ENCODE measurements at places on chromosomes 5 and 9.

DNA sequence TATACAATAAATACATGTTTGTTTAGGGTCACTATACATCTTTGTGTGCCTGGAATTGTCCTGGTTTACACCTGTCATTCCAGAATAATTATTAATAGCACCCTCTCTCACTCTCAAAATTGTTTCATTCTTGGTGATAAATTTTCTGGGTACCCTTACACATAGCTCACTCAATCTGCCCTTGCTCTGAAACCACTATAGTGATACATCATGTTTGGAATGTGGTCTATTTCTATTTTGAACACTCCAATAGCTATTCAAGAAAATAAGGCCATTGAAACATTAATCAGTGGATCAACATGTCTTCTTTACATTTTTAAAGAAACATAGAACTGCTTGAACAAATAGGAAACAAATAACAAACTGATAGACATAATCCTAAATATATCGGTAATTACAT, 158.7 kb downstream of the ARRDC3 start:
- no peak for ATAC-seq

DNA sequence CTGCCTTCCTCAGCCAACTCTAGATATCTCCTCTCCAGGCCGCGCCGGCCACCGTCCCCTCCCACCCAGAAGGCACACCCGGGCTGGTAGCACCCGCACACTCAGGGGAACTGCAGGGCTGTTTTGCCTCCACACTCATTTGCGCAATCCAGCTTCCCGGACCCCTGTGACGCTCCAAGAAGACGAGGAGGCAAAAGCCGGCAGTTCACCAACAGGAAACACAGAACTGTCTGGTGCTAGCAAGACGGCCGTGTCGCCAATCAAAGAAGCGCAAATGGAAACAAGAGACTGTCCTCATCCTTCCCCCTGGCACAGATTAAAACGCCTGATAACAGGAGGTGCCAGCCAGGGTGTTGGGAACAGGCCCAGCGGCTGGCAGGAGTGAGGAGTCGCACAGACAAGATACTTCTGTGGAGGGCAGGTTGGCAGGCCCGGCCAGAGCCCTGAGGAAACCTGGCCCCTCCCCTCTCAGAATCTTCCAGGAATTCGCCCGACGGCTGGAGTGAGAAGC, 7.8 kb downstream of the AGPAT2 start:
- ATAC-seq = no peak

DNA sequence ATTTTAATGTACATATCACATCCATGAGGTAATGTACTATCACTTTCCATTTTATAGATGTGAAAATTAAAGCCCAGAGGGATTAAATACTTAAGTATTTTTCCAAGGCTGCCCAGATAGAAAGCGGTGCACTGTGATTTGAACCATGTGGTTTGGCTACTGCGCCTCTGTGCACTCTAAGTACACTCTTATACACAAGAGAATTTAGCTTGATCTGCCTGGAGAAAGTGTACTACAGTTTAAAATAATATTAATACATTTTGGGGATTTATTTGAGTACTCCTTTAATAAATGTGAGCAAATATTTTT, 360.4 kb upstream of the ACTBL2 start:
- ATAC-seq = no peak

DNA sequence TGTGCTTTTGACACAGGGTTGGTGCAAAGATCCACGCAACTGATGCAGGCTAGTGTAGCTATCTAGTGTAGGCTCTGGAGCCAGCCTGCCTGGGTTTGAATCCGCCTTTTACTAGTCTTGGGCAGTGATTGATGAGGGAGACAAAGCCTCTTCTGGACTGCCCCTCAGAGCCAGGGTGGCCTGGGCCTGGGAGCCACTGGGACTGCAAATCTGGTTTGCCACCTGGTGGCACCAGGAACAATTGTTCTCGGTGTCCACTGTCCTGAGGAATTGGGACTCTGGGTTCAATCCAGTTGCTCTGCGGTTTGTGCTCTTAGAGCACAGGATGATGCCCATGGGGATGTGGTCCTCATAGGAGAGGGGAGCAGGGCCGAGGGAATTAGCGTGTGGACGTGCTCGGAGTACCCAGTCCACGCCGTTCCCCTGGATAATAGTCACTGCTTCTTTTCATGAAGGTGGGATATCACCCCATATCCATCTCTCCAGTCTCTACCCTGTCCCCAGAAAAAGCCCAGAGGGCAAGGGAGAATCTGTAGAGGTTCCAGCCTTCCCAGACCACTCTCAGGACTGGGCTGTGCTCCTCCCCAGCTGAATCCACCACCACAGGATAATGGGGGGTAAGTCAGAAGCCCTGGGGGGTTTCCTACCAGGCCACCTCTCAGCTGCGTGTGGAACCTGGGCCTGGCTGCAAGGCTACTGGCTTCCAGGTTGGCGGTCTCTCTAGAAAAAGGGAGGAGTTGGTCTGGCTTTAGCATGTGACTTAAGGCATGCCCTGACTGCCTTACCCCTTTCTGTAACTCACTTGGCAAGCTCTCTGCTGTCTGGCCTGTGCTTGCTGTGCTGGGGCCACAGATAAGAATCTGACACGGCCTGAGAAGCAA, 1.9 kb downstream of the B4GALT7 start:
- no peak for ATAC-seq

DNA sequence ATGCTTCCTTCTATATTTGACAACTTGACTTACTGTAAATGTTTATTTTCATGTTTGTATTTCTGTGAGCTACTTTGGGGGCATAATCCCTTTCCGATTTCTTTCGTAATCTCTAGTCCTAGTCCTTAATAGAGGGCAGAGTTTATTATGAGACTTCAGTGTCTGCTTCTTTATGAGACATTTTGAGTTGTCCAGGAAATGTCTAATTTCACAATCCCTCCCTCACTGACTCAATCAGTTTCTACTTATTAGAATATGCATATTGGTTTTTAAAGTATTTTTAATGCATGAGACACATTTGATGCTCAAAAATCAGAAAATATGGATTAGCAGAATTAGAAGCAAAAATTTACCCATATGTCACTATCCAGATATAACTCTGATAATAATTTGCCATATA, 160.9 kb downstream of the FOCAD start:
- ATAC-seq = no peak

- no peak for ATAC-seq
Measured at GRCh38 chr9:127724012-127724411, 8.1 kb downstream of the TTC16 start.

- peak; percentile 60 for ATAC-seq
Measured at GRCh38 chr5:16628376-16628775, 11.6 kb upstream of the RETREG1 start.

DNA sequence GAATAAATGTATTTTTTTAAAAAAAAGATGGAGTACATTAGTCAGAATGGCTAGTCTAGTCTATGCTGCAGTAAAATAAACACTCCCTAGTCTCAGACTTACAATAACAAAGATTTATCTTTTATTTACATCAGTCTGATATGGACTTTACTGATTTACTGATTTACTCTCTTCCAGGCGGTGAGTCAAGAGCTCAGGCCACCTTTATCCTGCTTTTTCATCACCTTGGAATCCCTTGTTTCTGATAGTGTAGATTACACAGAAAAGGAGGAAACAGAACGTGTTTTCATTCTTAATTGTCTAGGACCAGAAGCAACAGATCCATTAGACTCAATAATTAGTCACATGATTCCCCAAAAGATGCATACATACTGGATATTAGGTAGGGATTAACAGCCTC, 290.1 kb upstream of the TRPC7 start:
- no peak for ATAC-seq

DNA sequence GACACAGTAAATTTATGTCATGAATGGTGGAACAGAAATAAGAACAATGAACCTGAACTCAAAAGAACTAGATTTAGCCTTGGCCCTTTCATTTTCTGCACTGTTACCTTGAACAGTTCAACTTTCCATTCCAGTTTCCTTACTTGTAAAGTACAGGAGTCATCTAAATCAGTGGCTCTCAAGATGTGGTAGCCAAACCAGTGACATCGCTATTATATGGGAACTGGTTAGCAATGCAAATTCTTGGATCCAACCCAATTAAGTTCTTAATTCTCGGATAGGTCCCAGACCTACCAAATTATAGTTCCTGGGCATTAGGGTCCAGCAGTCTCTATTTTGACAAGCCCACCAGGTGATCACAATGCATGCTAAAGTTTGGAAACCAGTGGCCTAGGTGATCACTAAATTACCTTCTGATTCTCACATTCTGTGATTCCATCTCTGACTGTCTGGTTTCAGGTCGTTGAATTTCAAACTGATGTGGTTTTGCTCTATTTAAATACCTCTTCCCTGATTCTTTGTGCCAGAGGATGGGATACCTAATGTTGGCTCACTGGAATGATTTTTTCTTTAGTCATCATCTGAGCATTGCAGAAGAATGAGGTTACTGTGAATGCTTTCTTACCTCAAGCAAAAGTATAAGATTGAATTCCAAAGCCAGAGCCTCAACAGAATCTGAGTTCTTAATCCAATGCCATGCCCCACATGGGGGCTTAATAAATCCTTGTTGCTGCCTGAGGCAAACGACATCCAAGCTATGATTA, 253.8 kb downstream of the ENC1 start:
- ATAC-seq = no peak

- no peak for ATAC-seq
Measured at GRCh38 chr9:80086822-80087345, 515.1 kb downstream of the TLE4 start.

DNA sequence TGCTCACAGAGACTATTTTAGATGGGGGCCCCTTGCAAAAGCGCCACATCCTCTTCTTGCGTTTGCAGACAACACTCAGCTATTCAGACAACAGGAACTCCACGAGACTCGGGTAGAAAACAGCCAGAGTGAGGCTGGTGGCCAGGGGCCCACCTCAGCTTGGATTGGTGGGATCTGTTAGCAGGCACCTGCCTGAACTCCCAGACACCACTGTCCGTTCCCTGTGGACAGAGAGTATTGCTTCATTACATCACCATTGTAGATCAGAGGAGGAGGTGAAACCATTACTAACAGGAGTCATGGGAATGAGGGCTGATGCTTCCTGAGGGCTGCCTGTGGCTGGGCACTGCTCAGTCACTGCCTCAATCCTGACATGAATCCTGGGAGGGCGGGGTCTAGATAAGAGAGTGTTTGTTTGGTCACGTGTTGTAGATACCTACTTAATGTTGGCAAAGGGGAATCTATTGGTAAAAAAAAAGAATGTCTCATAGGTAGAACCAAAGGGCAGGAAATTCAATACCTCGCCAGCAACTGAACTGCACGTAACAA, 4.4 kb upstream of the RAPGEF1 start:
- ATAC-seq = no peak

- no peak for ATAC-seq
Measured at GRCh38 chr9:133986061-133986460, 6.1 kb downstream of the VAV2 start.

GRCh38 chr9:125631391-125632085, 75.5 kb downstream of the MAPKAP1 start:
- no peak for ATAC-seq

DNA sequence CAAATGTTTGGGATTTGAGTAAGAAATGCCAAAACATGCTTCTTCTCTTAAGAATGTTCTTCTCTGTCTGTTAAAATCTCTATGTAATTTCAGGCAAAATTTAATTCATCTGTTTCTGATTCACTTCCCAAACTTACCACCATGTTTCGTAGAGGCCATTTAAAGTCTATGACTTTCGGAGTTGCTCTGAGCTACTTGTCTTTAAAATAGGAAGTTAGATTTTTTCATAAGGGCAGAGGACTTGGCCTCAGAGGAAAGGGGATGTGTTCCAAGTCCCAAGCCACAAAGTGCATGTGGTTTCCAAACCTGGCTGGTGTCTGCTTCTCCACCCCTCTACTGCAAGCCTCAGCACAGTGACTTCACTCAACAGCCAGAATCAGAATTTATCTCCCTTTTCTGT, 111.3 kb upstream of the ADRA1B start:
- no peak for ATAC-seq

- peak; percentile 75 for ATAC-seq
Measured at GRCh38 chr5:45060724-45061123, 252.0 kb downstream of the MRPS30 start.

- no peak for ATAC-seq
Measured at GRCh38 chr5:32394981-32395380, 49.6 kb downstream of the ZFR start.

GRCh38 chr5:139925650-139926640, 117.2 kb downstream of the NRG2 start:
- ATAC-seq = no peak

DNA sequence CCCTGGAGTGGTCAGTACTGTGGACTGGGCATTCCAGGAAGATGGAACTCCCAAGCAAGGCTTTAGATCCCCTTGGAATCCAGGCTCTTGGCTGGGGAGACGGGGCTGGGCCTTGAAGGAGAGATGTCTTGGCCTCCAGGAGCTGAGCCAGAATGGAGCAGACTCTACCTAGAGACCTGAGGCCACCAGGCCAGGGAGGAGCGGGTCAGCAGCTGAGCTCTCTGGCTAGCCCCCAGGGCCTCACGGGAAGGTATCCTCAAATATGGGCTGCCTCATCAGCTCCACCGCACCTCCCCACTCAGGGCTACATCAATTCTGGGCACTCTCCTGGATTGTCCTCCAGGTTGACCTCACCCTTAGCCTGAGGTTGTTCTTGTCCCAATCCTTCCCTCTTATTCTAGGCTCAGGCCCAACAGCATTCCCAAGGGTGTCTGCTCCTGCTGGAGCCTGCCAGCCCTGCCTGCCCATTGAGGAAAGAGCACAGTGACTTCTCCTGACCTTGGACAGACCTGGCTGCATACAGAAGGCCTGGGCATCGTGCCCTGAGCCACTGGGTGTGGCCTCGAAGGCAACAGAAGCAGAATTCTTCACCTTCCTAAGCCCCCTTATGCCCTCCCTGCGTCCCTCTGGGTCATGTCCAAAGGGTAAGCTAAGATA, 3.0 kb upstream of the PDLIM4 start:
- ATAC-seq = no peak

GRCh38 chr9:126114850-126115460, 211.7 kb upstream of the MVB12B start:
- ATAC-seq = no peak

DNA sequence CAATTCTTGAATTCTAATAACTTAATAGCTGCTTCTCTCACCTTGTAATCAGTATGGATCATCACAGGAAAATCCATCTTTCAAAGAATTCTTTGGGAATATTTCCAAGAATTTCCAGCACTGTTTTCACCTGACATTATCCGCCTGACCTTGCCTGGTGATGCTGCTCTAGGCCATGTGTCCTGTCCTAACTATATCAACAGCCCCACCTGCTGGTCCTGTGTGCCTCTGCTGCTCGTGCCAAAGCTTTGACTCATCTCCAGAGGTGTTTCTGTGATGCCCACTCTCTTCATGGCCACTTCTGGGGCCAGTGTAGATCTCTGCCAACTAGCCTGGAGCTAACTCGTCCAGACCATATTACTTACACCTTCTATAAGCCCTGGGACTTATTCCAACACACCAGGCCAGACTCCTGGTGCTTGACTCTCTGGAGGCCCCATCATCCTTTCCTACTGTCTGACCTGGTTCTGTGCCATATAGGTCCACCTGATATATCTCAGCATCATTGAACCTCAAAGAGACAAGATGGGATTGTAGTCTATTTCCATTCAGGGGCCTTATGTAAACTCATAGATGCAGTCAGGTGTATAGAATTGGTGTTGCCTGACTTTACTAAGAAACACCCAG, 67.5 kb upstream of the CKMT2 start:
- ATAC-seq = peak; percentile 92

GRCh38 chr5:110852053-110852452, 113.2 kb downstream of the SLC25A46 start:
- ATAC-seq = no peak

GRCh38 chr5:151357792-151358191, 10.4 kb upstream of the SLC36A2 start:
- peak; percentile 30 for ATAC-seq

GRCh38 chr5:172451771-172452197, 2.5 kb downstream of the SH3PXD2B start:
- no peak for ATAC-seq

GRCh38 chr5:134993161-134993560, 25.5 kb downstream of the CATSPER3 start:
- ATAC-seq = no peak

GRCh38 chr9:27470291-27470856, 53.7 kb upstream of the IFNK start:
- ATAC-seq = no peak
